ENCODE measurements at places on chromosomes 5 and 9.
A peak's percentile ranks its signal among the peaks of the same experiment; 100 is the strongest.

DNA sequence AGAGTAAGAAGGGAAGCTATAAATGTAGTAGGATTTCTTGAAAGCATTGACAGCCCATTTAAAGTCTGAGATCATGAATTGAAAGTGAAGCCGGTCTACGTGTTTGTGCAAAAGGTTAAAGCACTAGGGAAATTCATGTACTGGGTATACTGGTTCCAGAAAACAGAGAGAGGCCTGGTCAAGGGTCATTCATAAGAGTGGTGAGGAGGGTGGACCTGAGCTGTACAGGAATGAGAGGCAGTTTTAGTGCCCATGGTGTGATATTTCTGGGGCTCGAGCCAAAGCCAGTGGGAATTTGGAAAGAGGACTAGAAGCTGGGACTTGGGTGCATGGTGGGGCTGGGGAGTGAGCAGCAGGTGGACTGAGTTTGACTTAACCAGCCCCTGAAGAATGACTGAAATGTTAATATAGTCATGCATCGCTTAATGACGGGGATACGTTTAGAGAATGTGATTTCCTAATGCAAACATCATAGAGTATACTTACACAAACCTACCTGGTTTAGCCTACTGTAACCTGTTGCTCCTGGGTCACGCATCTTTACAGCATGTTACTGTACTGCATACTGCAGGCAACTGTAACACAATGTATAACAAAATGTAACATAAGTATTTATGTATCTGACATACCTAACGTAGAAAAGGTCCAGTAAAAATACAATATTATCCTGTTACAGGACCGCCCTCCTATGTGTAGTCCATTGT is 173.0 kb downstream of the MAST4 start:
- DNase-seq, result no peak

GRCh38 chr5:179255527-179256327 is 89.5 kb downstream of the ADAMTS2 start:
- DNase-seq, result no peak

- no peak for DNase-seq
Observed at GRCh38 chr5:139911425-139912120, 116.0 kb downstream of the PSD2 start.

DNA sequence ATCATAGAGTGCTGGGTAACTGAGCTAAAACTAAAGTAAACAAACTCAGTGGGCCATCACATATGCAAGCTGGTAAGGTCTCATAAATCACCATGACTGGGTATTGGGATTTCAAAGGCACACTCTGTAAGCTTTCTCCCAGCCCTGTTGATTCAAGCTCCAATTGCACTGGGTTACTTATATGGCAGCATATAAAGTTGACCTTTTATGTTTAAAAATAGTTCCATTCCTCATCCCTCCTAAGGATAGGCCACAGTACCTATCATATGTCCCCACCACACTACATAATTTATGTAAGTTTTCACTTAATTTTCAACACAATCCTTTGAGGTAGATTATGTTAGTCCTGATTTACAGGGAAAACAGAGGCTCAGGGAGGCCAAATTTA is 438.4 kb downstream of the RAB3C start:
- DNase-seq, result no peak

DNA sequence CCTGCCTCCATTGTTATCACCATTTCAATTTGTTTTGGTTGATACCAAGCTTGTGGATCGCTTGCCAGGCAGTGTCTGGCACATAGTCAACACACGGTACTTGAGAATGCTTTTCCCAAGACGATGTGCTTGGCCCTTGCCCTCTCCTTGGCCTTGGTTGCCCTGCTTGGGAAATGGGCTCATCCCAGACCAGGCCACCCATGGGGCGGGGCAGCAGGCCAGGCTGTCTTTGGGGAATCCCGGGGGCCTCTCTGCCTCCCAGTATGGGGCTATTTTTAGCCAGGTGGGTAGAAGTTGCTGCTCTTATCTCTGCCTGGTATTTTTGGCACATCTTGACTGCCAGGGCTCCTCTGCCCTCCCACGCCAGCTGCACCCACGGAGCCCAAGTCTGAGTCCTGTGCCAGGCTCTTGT is 49.9 kb downstream of the LMX1B start:
- DNase-seq, result no peak

GRCh38 chr5:61286446-61287132 is 45.5 kb upstream of the ZSWIM6 start:
- no peak for DNase-seq

DNA sequence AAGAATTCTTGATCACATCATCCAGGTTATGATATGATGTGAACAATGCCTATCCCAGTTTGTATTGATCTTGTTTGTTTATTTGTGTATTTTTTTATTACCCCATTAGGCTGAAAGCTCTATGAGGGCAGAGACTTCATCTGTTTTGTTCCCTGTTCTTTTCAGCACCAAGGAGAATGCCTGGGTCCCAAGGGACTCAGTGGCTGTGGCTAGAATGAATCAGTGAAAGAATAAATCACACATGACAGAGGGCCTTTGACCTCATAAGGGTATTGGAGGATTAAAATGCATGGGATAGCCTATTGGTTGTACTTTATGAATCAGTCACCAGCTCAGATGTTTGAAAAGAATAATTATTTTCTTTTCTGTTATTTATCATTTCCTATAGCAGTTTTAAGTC is 292.2 kb downstream of the GAS1 start:
- no peak for DNase-seq

DNA sequence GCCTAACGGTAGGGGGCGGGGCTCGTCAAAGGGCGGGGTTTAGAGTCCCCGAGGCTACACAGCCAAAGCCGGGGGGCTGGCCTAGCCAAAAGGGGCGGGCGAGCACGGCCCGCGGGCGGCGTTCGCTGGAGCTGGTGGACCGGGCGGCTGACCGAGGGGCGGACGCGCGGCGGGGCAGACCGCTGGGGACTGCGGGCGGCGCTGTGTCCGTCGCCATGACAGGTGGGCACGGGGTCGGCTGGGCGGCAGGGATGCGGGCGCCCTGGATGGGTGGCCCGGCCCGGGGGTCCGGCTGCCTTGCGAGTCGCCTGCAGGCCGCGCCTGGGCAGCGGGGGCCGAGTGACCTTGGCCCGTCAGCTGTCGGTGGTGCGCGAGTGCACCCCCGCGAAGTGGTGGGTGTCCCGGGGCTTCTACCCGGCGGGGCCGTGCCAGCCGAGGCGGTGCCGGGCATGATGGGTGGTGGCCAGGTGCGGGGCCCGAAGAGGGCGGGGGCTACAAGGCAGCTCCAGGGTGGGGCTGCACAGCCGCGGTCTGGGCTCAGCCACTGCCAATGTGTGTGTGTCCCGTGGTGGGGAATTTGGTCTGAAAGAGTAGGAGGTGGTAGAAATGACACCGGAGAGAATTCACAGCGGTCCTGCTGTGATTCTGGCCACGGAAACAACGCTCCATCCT is at the start of gene CARD19:
Gene CARD19 (plus strand): TSS at position 87 of the 672 bp plus-strand sequence. CDS start 129 bp downstream, at position 216.
- no peak for DNase-seq

DNA sequence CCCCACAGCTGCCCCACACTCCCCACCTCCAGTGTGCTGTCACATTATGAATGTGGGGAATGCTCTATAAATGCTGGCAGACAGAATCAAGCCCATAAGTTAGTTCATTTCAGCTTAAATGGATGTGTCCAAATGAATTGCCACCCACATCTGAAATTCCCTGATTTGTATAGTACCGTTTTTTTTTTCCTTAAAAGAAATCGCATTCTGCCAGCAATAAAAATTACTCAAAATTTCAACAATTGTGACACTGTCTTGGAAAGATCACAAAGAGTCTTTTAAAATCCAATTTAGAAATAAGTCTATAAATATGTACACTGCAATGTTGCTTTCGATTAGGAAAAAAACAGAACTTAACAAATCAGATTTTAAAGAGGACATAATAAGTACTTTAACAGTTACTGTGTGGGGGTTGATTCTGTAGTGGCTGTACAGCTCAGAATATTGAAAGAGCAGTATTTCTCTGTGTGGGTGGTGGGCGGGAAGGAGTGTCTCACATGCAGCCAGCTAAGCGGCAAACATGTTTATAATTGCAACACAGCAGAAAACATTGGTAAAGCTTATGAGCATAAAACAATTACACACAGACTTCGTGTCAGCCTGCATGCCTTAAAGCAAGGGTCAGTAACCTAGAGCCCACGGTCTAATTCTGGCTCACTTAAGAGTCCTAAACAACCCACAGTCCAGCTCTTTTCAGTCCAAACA is 24.9 kb upstream of the CSNK1G3 start:
- no peak for DNase-seq

DNA sequence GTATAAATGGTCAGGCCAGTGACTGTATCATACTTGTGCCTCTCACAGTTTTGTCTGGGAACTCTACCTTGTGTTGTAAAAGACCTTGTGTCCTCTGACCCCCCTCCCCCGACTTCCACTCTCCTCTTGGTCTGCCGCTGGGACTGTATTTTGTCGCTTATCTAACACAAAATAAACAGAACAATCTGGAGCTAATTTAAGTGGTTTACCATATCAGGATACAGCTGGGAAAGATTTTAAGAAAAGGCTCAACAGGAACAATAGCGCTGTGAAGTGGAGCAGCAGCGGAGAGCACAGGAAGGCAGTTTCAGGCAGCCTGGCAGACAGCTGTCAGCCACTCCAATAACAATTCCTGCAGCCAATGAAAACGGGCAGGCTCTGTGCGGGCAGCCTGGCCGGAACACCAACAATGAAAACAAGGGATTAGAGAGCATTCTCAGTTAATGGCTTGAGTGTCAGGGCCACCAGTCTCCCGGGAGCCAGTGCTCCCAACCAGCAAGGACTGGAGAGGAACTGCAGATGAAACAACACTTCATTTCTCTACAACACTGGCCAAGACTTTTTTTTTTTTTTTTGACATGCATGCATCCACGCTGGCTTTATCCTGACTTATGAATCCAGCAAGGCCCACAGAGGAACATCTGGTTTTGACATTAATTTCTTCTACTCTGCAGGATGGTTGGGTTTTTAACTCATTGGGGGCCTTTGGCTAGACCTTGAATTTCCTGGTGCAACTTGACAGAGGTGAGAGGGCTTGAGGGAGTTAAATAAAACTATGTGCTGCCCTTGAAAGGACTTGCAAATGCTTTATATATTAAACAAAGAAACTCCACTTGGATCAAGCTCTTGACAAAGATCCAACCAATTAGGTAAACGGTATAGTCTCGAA is 76.7 kb downstream of the ARSB start:
- DNase-seq, result no peak

- DNase-seq, result no peak
Observed at GRCh38 chr5:110896901-110897300, 158.1 kb downstream of the SLC25A46 start.

GRCh38 chr9:130897848-130898551 is 1.4 kb upstream of the QRFP start:
- DNase-seq, result no peak

DNA sequence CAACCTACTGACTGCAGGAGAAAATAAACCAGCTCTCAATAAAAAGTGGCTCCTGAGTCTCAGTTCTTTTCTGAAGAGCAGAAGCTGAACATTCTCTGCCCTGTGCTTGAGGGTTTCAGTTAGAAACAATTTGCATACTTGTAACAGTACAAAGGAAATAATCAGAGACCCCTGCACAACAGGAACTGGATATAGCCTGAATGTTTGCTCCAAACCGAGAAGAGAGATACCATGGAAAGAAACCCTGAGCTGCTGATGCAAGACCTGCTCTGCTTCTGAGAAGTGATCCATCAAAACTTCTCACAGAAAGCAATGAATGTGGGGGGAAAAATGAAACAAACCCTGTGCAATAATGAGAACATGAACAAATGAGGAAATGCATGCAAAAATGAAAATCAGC is 592.9 kb downstream of the SEMA5A start:
- DNase-seq, result no peak

DNA sequence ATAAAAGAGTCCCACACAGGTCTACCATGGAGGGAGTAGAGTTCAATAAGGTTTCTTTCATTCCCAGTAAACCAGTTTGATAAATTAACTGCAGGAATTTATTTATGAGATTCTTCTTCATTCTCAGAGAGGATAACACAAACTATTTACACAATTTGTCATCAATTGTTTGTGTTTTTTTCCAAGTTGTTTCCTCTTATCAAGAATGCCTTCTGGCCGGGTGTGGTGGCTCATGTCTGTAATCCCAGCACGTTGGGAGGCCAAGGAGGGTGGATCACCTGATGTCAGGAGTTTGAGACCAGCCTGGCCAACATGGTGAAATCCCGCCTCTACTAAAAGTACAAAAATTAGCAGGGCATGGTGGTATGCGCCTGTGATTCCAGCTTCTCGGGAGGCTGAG is 216.7 kb downstream of the MLLT3 start:
- DNase-seq, result no peak

DNA sequence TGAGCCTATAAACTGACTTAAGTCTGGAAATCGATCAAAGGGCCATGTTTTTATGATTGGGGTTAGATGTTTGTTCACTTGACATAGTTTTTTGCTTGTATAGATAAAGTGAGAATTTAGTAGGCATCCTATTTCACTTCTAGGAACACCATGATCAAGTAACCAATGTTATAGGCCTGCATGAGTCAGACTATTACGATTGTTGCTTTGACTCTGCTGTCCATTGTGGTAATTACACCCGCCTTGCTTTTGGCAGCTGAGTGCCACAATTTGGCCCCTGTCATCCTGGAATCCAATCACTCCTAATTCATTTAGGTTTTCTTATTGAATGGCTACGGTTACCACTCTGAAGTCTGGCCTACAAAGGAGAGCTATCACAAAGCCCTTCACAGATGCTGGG is 67.8 kb upstream of the IL33 start:
- no peak for DNase-seq

DNA sequence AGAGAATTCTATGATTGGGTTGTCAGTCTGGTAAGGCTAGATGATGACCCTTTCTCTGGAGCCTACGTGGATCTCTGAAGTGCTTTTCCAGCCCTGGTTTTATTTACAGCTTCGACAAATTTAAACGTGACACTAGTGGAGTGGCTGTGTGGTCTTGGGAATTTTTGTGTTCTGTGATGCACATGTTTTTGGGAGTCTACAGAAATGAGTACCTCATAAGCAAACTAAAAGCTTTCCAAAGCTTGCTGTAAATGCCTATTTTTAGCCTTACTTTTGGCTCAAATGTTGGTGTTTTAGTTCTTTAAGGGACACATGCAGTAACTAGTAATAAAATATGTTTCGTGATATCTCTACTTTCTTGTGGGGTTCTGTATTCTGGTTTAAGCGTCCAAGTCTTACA is 3.3 kb downstream of the LARP1 start:
- DNase-seq, result no peak

DNA sequence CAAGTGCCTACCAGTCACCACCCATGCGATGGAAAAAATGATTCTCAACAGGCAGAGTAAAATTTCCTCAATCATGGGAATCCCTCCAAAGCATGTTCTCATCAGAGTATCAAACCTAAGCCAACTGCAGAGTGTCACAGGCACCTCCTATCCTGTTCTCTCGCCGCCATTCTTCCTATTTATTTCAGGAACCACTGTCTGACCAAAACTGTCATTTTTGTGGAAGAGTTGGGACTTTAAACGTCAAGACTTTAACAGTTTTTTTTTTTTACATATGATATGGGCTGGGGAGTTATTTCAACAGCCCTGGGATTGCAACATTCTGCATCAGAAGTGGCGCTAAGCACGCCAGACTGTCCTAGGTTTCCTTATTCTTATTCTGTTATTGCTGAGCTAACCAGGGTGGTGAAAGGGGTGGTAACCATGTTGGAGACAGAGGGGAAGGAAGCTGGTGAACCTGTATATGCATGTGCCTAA is 29.5 kb downstream of the PFDN1 start:
- DNase-seq, result peak; percentile 4
